NAMALWA (cell line): ENCODE measurements at places on chromosomes 12 and 14.

- DNase-seq: no peak
Measured at GRCh38 chr12:56637621-56638020, 7.5 kb upstream of the BAZ2A start.

GRCh38 chr12:113658006-113658655 is 186.5 kb upstream of the LHX5 start:
- DNase-seq: no peak

DNA sequence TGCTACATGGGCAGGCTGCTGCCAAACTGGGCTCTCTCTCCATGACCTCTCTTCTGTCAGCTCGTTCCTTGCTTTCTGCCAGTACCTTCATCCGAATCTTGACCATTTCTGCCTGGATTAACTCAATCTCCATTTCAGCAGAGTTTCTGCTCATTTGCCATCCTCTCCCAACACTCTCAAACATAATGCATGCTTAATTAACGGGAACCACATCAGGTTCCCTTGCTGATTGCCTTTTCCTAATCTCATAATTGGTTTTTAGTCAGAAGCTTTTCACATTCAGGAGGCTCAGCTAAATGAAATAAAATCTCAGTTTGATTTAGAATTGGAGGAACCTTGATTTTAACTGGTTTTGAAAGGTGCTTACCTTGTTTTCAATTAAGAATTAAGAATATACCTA is 127.3 kb downstream of the SLC5A8 start:
- no peak for DNase-seq

- DNase-seq: no peak
Measured at GRCh38 chr12:66713984-66714383, 35.1 kb upstream of the GRIP1 start.

GRCh38 chr14:34742270-34743115 is 28.1 kb upstream of the CFL2 start:
- no peak for DNase-seq

GRCh38 chr12:69837657-69838415 is 12.8 kb downstream of the MYRFL start:
- DNase-seq: no peak

GRCh38 chr12:143964-144649 is 69.8 kb downstream of the SLC6A12 start:
- no peak for DNase-seq

- DNase-seq: no peak
Measured at GRCh38 chr12:117068492-117068891, 30.7 kb downstream of the TESC start.
